Non-pigmented ciliary epithelial cell (primary cell): ENCODE measurements at places on chromosomes 11 and 22.

DNA sequence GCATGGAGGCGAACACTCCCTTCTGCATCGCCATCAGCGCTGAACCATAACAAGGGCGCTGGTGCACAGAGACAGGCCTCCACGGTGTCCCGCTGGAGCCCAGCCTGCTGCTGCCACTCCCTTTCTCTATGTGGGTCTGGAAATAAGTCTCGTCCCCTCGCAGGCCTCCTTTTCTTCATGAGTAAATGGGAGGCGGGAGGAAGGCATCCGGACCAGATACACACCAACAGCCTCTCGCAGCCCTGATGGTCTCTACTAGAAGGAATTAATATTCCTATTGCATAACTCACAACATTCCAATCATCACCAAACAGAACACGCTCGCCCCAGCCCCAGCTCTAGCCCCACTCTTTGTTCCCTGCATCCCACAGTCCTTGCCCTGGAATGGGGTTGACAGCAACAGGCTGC lies 14.9 kb downstream of the RASD2 start:
- DNase-seq = no peak

DNA sequence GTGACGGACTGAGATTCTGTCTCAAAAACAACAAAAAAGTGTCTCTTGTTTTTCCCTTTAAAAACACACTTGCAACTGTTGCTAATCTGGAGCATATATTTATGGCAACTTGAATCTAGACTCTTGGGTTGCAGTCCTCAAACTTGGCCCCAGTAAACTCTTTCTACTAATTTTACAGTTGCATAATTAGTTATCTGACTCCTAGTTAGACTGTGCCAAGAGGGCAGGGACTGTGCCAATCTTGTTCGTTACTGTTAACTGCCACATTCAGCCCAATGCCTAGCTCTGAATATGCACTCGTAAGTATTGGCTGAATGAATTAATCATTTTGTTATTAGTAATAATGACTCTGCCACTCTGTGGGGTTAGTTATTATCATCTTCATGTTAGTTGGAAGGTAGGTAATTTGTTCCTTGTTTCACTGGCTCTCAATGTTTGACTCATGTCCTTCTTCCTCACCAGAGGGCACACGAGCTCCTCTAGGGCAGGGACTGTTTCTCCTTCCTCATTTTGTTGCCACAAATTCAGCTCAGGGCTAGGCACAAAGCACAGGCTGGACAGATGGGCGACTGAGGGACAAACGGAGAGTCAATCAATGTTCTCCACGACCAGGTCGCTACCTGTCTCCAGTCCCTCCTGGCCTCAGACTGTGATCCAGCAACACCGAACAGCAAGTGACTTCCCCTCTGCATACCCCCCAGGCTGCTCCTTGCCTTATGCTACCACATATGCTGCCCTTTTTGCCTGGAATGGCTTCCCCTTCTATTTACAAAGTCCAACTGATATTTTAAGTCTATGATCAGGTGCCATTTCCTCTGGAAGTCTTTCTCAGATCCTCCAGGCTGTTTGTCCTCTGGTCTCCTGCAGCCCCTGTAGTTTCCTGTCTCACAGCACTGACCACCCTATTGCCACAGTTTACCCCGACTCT lies 9.0 kb downstream of the CLPB start:
- no peak for DNase-seq

GRCh38 chr22:19755145-19755710 lies 5.3 kb upstream of the TBX1 start:
- DNase-seq = no peak

- no peak for DNase-seq
These were observed 2.7 kb upstream of the EIF3M start for GRCh38 chr11:32580967-32581366.

DNA sequence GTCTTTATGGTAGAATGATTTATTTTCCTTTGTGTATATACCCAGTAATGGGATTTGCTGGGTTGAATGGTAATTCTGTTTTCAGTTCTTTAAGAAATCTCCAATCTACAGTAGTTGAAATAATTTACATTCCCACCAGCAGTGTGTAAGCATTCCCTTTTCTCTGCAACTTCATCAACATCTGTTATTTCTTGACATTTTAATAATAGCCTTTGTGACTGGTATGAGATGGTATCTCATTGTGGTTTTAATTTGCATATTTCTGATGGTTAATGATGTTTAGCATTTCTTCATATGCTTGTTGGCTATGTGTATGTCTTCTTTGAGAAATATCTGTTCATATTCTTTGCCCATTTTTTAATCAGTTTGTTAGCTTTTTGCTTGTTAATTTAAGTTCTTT lies 901.2 kb downstream of the METTL15 start:
- DNase-seq = no peak

DNA sequence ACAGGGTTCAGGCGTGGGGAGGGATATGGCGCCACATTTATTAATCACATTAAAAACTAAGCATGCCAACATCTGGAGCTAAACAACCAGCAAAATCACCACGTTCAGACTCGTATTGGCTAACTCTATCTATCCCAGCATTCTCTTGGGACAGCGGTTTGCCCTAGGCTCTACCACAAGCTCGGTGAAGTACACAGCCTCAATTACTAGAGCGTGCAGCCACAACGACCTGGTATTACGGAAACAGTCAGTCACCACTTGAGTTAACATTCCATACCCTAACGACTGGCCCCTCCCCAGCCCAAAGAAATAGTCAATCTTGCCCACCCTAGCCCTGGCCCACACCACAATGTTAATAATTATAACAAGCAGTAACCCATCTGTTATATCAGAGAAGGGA lies 32.1 kb downstream of the APOL5 start:
- DNase-seq = no peak

DNA sequence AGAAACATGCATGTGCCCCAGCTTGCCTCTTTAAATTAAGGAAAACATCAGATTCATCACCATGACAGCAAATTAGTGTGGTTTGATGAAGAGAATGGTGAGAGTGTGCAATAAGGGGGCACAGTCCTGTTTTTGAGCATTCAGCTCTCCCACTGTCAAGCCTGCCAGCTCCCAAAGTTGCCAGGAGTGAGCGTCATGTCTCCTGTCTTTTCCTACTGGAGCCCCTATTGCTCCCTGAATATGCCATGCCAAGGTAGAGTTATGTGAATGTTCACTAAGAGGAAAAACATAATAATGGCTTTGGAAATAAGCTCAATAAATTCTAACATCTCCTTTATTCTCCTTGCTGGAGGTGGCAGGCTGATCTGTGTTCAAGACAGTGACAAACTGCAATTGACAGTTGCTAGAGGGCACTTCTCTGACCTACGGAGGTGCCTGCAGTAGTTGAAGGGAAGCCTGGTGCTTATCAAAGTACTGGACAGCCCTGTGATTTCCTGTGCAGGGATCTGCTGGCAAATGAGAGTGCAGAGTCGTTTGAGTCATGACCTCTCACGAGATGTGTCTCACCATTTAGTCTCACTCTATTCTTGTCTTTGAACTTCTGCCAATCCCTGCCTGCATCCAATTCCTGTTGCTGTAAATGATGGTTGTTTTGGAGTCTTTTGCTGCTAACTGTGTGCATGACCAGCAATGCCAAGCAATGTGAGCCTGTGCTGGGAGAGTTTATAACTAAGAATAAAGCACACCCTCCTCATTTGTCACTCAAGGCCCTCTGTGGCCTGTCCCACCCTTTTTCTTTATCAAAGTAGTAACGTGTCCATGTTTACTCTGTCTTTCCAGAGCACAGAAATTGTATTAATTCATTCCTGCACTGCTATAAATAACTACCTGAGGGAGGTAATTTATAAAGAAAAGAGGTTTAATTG lies 34.8 kb downstream of the MRGPRX2 start:
- no peak for DNase-seq

DNA sequence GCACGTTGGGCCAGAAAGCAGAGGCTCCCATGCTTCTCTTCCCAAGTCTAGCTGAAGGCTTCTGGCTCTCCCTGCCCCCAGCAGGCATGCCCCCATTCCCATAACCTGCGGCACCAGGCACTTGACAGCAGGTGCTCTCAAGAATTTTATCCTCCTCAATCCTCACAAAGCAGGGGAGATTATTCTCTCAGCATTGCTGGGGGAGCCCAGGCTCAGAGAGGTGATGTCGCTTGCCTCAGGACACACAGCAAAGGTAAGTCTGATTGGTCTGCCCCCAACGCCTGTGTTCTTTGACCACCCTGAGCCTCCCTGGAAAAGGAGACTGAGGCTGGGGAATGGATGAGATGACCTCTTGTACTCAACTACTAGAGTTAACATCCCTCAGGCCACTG lies 4.8 kb downstream of the TST start:
- no peak for DNase-seq

DNA sequence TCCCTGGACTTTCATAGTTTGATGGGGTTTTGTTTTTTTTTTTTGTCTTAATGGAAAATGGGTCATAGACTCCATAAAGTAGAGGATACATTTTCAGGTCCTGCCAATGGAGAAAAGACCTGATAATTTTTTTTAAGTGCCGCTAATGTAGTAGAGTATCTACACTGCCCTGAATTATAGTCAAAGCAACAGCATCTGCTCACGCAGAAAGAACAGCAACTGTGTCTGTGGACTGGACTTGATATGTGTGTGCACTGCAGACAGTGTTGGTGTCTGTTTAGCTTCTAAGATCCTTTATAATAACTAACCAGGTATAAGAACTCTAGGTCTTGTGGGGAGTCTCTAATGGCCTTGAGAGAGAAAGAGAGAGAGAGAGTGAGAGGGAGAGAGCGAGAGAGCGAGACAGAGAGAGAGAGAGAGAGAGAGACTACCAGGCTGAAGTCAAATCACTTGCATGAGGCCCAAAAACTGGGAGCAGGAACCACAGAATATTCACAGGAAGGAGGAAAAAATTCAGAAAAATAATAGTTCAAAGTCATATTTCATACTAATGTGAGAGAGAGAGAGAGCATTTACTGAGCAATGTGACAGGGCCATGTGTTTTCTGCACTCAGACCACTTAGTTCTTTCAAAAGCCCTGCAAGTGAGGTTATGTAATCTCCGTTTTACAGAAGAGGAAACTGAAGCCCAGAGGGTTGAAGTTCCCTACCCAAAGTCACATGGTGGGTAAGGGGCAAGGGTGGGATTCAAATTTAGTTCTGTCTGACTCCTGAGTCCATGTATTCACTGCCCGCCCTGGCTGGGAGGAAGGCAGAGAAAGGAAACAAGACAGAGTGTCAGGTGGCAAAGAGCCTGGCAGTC lies 8.6 kb upstream of the MIAT start:
- DNase-seq = no peak

DNA sequence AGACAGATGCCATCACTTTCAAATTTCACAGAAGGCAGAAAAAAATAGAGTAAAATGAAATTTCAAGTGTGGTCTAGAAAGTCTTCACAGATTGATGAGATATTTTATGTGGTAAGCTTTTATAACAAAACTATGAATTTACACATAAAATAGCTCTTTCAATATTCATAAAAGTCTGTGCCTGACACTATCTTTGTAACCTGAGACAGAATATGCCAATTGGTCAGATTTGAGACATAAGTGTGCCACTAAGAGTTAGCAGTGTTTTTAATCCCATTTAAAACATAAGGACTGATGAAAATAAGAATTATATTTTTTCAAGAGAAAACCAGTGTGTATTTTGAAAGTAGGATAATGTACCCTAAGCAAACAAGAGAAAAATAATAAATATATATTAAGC lies 769.5 kb upstream of the LUZP2 start:
- no peak for DNase-seq

DNA sequence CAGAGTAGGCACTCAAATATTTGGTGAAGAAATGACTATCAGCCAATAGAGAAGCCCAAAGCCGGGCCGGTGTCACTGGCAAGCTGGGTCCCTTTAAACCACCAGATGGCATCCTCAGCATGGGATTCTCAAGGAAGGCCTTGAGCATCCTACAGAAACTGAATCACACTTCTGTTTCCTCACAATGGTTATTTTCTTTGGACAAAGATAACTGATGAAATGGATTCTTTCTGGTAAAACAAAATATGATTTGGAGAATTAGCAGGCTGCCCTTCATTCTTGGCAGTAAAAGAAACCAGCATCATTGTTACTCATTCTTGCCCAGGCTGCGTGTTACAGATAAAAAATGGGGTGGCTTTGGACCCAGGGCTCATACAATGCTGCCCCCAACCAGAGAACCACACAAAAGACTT lies 30.3 kb upstream of the ASPHD2 start:
- peak; percentile 34 for DNase-seq

- no peak for DNase-seq
These were observed 566.6 kb downstream of the TMEM135 start for GRCh38 chr11:87604350-87604749.

- no peak for DNase-seq
These were observed 2.3 kb upstream of the OR10G7 start for GRCh38 chr11:124043420-124043819.

GRCh38 chr22:25062386-25063085 lies 110.0 kb downstream of the KIAA1671 start:
- DNase-seq = no peak

- DNase-seq = no peak
These were observed 70.4 kb downstream of the MYO7A start for GRCh38 chr11:77198440-77198849.

DNA sequence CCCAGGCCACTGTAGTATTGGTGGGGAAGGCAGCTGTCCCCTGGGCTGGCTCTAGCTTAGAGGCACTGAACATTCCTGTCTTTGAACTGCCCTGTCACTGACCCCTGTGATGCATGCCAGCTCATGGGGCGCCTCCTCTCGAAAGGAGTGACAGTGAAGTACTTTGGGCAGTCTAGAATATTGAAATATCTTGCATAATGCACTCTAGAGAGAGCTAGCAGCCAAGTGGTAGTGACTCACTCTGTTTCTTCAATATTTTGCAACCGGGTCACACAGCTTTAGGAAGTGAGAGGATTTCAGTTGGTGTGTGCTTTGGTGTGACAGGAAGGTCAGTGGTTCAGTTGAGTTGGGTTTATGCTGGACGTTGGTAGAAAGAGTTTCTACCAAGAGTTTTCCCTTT lies 35.5 kb upstream of the ST14 start:
- DNase-seq = peak; percentile 70

DNA sequence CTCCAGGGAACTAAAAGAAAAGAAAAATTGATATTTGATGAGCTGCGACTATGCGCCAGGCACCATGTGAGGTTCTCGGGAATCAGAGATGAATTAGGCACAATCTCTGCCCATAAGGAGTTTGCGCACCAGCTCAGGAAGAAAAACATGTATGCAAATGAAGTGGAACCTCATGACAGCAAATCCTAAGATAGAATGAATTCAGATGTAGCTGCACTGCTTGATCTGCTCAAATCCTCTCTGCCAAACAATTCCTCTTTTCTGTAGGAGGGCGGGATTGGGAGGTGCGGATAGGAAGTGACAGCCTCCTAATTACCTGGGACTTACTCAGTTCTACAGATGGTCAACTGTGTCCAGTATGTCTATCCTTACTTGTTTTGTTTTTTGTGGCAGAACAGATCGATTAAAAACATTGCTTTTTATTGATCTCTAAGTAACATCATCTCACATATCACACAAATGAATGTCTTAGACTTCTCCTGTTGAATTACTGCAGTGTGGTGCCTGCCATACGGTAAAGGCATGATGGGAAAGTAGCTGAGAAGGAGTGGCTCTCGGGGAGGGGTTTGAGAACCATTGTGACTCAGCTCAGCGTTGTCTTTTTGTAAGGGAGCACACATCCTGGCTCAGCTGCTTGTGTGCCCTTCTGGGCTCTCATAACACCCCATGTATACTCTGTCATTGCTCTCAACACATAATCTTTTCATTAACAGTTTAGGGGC lies 13.9 kb downstream of the CRTAM start:
- no peak for DNase-seq
